ENCODE measurements at places on chromosomes 2 and 18.

DNA sequence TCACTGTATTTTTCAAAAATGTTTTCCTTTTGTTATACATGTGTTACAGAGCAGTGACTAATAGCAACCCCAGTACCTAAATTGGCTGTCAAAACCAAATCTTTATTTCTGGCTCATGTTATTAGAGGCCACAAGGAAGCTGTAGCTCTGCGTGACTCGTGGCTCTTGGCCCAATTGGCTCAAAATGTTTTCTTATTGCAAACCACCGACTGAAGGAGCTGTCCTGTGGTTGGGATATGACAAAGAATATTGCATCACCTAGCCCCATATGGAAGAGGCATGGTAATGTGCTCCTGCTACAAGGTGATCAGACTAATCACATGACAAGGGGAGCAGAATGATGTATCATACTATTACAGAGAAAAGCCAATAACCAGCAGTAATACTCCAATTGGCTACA is 1058.5 kb downstream of the CBLN2 start:
- DNase-seq = no peak

- DNase-seq = no peak
These were observed 160.8 kb downstream of the TGIF1 start for GRCh38 chr18:3610813-3611212.

DNA sequence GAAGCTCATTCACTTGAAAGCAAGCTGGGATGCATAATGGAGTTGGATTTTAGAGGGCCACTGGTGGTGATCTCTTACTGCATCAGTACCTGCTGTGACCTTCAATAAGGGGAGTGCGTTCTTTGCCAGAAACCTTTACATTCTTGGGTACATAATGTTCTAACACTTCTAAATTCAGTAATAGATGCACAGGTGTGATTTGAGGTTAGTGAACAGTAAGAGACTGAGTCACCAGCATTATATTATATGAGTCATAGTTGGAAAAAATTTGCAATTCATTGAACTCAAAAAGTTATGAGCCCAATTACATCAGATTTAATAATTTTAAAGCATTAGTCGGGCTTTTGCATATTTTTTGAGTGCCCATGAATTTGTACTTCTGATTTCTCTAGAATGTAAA is 803.3 kb downstream of the ADCYAP1 start:
- DNase-seq = no peak

- no peak for DNase-seq
These were observed 67.2 kb downstream of the PTRHD1 start for GRCh38 chr2:24725956-24726355.

DNA sequence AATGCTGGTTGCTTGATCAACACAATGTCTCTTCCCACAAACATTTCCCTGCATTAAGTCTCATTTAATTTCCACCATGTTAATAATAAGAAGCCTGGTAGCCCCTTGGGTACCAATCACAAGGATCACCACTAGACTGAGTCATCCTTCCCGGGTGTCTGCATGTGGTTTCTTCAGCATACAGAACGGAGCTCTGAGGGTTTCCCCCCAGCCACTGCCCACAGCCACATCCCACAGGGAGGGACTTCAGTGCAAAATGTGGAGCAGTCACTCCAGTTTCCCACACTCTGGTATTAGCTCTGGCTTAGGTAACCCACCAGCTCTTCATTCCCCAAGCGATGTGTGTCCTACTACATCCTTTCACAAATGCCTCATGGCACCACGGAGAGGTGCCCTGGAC is 42.7 kb upstream of the POLE4 start:
- DNase-seq = no peak

GRCh38 chr2:223936862-223937326 is 8.2 kb downstream of the WDFY1 start:
- no peak for DNase-seq
